ENCODE measurements at places on chromosomes 11 and 22.

- no peak for DNase-seq
These were observed 2.1 kb downstream of the USP28 start for GRCh38 chr11:113873236-113873626.

- no peak for DNase-seq
These were observed 33.3 kb downstream of the SLN start for GRCh38 chr11:107678632-107678971.

DNA sequence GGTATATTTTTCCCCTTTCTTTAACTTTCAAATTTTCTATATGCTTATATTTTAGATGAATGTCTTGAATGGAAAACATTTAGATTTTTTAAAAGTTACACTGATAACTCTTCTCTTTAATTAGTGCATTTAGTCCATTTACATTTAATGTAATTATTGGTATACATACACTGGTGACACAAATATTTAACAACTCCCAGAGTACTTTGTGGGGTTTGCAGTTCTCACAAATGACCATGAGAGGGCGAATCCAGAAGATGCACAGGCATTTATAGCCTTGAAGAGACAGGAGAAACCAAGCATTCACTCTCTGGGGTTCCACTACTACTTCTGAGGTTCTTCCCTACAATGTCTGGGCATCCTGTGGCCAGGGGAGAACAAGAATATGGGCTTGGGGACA is 125.1 kb downstream of the TIMP3 start:
- no peak for DNase-seq

DNA sequence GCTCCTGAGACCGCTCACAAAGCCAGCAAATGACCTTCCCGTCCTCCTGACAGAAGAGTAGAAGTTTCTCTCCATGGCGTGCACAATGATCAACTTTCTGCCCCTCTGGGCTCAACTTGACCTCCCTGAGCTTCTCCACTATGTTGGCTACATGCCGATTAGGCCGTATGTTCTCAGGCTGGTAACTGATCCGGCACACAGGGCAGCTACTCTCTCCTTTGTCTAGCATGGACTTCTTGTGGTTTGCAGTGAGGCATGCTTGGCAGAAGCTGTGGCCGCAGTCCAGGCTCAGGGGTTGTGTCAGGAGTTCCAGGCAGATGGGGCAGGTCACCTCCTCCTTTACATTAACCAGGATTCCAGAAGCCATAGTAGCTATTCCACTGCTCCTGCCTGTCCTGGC is 5.1 kb downstream of the TRIM5 start:
- no peak for DNase-seq

GRCh38 chr11:87110443-87111131 is 72.9 kb downstream of the TMEM135 start:
- no peak for DNase-seq

DNA sequence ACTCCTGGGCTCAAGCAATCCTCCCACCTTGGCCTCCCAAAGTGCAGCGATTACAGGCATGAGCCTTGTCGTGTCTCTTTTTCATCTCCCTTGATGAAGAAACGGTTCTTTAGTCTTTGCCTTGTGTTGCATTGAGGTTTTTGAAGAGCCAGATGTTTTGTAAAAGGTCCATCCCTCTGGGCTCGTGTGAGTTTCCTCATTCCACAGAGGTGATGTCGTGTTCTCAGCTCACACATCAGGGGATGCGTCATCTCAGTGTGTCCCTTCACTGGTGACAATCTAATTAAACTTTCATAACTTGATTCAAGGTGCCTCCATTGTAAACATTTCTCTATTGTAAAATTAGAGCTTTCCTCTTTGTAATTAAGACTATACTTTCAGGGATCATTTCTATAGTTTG is 29.7 kb upstream of the TEF start:
- no peak for DNase-seq

GRCh38 chr11:66950112-66950535 is 8.1 kb downstream of the PC start:
- DNase-seq: peak; percentile 43

- DNase-seq: no peak
These were observed 298.4 kb upstream of the PDGFD start for GRCh38 chr11:104462341-104462740.

- no peak for DNase-seq
These were observed 789.4 kb upstream of the KIRREL3 start for GRCh38 chr11:127789927-127790326.

GRCh38 chr11:73327812-73328364 is 19.8 kb downstream of the ARHGEF17 start:
- DNase-seq: no peak

- DNase-seq: peak; percentile 6
These were observed 34.1 kb upstream of the CD81 start for GRCh38 chr11:2342981-2343380.

DNA sequence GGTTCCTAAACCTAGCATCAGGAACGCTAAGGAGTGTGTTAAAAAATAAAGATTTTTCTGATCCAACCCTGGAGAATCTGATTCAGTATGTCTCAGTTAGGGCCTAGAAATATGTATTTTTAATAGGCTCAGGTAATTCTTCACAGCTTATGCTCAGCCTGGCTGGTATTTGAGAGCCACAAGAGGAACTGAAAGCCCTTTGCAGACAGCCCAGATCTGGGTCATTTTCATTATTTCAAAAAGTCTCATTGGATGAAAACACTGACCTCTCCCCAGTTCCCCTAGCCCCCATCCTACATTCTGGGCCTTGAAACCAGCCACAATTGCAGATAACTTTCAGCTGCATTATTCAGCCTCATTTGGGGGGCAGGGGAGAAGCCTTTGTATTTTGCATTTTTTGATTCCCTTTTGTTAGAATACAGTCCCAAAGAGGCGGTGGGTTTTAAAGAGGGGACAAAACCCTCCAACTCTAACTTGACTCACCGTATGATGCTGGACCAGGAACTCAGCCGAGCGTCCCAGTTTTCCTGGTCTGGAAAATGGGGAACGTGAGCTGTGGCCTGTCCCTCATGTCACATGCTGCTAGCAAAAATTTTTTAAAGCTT is 66.0 kb upstream of the LARGE1 start:
- DNase-seq: no peak

- no peak for DNase-seq
These were observed 232.2 kb downstream of the GUCY1A2 start for GRCh38 chr11:106785913-106786650.

GRCh38 chr11:18054511-18055103 is 8.5 kb upstream of the TPH1 start:
- no peak for DNase-seq

Measured in pons (tissue), 1 donor.